Stimulated activated CD8-positive, alpha-beta memory T cell treated with anti-CD3 and anti-CD28 coated beads, Interleukin-2, amount 100 ng/mL, for 48 hours (primary cell): ENCODE measurements at places on chromosomes 7 and 10.

DNA sequence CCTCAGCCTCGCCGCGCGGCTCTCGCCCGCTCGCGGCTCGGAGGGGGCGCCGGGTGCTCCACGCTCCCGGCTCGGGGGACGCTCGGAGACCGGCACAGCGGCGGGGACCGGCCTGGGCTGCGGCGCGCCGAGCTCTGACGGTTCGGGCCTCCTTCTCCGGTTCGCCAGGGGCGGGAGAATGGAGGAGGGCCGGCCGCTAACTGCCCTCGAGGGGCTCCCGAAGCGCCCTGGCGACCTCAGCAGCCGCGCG lies 232 bp upstream of the GRID1 start:
- no peak for DNase-seq

DNA sequence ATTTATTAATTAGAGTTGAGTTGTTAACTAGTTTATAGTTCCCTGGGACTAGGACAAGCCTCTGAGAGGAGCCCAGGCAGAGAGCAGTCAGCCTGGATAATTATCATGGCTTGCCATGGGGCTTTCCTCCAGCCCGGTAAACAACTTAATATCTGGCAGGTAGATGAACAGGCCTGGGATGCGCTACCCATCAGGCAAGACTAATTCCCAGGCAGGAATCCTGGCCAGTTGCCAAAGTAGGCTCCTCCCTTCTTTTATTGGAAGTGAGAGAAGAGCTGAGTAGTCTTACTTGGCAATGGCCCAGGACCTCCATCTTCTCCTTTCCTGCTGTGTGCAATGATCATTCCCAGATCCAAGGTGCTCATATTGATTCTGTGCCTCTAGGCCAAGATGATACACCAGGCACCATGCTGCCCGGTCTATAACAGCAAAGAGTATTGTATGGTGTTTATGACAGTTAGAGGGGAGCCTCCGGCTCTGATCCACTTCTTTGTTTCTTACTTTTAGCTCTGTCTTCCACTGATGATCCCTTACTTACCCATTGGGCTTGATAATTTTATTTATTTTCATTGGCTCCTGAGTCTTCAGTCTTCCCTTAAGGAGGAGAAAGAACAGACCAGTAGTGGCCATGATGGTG lies 408.7 kb downstream of the REEP3 start:
- DNase-seq = no peak

- DNase-seq = no peak
Observed at GRCh38 chr10:58806323-58806722, 293.7 kb downstream of the BICC1 start.

GRCh38 chr7:12470930-12471329 lies 67.3 kb upstream of the VWDE start:
- no peak for DNase-seq

DNA sequence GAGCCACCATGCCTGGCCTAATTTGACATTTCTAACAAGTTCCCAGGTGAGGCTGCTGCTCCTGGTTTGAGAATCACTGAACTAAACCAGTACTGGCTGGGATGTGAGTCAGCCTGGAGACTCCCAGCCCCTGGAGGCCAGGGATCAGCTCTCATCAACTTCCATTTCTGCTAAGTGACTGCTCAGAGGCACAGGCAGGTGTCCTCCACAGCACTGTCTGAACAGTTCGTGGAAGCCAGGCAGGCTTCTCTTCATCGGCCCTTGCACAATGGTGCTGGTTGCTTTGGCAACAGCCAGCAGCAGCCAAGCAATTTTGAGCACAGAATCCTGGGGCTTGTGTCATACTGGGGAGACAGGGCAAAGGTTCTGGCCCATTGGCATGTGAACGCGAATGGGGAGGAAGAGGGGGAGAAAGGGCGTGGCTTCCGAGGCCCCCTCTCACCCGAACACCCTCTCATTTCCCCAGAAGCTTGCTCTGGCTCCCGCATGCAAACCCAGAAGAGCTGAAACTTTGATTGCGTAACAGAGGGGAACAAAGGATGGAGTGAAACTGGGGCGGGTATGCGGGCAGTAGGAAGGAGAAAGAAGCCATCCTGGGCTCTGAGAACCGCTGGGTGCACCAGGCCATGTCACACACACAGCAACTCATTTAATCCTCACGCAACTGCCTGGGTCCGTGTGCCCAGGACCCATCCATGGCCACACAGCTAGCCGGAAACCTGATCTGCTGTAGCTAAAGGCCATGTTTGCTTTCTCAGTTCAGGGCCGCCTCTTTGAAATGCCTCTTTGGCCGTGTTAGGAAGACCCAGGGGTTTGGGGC lies 9.0 kb upstream of the POR start:
- no peak for DNase-seq

DNA sequence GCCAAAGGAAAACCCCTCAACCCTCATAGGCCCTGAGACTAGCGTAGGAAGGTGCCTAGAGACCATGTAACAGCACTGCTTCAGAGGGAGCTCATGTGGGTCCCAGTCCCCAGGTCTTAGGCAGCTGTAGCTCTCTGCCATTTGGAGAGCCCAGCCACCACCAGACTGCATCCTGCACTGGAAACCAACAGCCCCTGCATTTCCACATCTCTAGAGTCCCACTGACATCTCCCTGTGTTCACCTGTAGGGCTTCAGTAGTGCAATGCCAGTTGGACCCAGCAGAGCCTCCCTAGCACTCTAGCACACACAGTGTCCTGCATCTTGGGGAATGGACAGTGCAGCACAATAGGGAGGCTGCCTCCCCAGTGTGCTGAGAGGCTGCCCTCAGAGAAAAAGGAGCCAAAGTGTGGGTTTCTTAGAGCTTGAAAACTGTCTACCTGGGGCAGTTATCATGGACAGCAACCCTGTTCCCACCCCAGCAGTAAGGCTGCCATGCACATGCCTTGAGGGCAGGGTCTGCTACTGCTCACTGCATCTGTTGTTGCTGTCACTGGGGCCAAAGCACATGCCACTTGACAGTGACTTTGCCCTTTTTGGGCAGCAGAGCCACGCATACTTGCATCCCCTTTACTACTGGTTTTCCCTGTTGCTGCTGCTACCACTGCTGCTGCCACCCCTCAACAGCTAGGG lies 46.7 kb upstream of the ANTXRL start:
- no peak for DNase-seq

- no peak for DNase-seq
Observed at GRCh38 chr10:58743466-58744115, 230.9 kb downstream of the BICC1 start.

DNA sequence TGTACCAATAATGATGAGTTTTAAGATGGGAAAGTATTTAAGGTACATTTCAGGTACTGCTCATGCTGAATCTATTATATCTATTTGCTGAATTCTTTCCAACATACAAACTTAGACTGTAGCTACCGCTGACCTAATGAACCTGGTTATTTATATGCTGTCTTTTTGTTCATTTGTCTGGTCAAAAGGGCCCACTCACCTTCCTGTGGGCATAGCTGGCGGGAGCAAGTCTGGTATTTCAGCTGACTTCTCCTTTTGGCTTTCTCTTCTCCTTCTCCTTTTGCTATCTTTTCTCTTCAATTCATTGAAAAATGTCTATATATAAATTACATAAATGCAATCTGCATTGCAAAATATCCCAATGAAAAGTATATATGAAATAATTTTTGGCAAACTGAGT lies 9.5 kb downstream of the PLXDC2 start:
- no peak for DNase-seq

DNA sequence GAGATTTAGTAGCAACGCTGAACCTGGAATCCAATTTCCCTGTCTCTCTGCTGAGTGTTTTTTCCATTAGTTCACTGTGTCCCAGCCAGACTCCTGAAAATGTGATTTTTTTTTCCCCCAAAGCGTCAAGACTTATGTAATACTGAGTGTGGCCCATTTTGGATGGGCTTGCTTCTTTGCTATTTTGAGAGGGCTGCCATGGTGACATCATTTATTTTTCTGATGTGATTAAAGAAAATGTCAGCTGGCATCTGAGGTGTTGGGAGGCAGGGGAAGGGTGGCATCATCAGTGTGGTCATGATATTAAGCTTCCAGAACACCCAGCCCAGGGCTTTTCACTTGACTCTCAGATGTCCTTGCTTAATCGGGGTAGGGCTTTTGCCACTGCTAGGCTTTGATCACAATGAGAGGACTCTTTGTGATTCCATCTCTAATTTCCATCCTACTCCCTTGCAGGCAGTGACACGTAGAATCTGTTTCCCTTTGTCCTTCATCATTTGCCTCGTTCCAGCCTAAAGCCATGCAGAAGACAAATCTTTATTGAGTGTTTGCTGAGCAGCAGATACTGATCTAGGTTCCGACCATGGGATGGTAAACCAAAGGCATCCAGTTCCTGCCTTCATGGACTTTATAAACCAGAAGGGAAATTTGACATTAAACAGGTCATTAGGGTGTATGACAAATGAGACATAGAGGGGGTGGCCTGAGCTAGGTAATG lies 7.4 kb downstream of the ZNF365 start:
- DNase-seq = no peak

GRCh38 chr10:69089638-69090599 lies 2.0 kb downstream of the SRGN start:
- peak; percentile 53 for DNase-seq

DNA sequence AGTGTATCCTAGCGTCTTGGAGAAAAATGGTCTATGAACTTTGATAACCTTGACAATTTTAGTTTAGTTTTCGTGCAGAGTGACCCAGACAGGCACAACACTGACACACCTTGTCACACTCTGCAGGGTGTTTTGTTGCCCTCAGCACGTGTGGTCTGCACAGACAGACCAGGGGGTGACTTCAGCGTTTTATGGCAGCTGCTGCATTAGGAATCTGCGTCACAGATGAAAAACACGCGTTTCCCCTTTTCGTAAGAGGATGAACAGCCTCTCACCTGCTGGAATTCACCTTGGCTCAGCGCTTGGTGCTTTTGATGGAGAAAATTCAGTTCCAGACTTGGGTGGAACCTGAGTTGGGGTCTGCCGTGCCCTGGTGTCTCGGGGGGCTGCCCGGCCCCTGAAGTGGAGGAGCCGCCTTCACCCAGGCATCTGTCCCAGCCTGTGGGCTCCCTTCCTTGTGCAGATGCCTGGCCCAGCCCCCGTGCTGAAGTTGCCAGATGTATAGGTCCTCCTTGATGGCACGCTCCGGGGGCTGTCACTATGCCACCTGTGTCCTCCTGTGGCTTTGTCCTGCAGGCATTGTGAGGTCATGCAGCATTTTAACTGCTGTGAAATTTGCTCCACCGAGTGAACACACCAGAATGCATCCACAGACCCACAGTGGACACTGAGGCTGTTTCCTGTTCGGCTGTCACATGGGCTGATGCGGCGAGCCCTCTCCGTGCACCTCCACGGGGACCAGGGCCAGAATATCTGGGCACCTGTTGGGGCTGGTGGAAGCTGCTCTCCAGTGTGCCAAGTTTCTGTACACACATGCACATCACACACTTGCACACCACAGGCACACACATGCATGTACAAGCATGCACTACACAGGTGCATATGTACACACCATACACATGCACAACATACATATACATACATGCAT lies 18.3 kb downstream of the INPP5A start:
- DNase-seq = no peak

- DNase-seq = peak; percentile 38
Observed at GRCh38 chr10:73908853-73909539, 1.9 kb upstream of the PLAU start.

DNA sequence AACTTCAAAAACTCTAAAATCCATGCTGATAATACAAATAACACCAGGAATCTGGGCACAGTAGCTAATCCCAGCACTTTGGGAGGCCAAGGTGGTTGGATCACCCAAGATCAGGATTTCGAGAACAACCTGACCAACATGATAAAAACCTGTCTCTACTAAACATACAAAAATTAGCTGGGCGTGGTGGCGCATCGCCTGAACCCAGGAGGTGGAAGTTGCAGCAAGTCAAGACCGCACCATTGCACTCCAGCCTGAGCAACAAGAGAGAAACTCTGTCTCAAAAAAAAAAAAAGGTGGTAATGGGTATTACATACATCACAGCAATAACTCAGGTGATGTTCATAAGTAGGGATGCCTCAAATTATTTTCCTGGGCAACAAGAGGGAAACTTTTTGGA lies 315.0 kb upstream of the MEOX2 start:
- DNase-seq = no peak

- DNase-seq = no peak
Observed at GRCh38 chr10:116853701-116854100, 4.4 kb downstream of the ENO4 start.

- no peak for DNase-seq
Observed at GRCh38 chr7:135181929-135182678, 11.6 kb upstream of the CYREN start.

DNA sequence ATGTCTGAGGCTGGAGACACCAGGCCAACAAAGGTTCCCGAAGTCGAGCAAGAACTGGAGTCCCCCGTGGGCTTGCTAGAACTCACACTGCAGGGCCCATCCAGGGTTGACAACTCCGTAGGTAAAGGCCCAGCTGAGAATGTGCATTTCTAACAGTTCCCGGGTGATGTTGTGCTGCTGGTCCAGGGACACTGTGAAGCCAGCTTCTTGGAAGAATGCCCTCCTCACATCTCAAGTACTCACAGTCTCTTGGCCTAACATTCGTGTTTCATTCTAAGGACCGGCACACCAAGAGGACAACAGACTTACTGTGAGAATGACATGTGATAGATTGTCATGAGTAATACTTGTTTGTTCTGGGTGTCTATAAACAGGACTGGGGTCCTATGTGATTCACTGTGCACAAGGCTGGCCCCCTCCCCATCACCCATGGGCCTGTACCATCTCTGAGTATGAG lies 682.3 kb upstream of the IGFBP3 start:
- DNase-seq = no peak

DNA sequence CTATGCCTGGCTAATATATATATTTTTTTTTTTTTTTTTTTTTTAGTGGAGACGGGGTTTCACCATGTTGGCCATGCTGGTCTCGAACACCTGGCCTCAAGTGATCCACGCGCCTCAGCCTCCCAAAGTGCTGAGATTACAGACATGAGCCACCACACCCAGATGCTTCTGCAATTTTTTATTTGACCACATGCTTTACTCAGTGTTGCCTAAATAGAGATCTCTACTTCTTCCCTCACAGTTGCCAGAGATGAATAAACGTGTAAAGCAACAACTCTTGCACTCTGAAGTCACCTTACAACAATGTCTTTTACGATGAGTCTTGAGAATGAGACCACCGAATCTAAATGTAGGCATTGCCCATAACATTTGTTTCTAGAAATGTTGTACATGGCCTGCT lies 107.9 kb upstream of the FRMD4A start:
- DNase-seq = no peak

DNA sequence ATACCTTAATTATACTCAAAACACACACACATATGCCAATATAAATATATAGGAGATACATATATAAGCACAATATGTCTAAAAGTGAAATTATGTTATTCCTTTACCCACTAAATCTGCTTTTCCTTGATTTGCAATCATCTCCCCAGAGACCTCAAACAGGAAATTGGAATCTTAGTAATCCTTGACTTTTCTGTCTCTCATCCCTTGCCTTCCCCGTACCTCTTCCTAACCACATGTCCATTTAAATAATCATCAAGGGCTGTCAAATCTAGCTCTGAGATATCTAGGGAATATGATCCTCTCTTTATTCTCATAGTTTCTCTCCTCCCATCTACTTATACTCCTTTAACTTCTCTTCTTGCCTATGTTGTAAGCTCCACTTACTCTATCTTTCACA lies 336.6 kb downstream of the HGF start:
- no peak for DNase-seq
